ENCODE measurements at places on chromosomes 4 and X.
A peak's percentile ranks its signal among the peaks of the same experiment; 100 is the strongest.

GRCh38 chrX:5155301-5155700 lies 1073.4 kb downstream of the NLGN4X start:
- DNase-seq: no peak

GRCh38 chr4:185839194-185839712 lies 27.3 kb upstream of the SORBS2 start:
- no peak for DNase-seq

DNA sequence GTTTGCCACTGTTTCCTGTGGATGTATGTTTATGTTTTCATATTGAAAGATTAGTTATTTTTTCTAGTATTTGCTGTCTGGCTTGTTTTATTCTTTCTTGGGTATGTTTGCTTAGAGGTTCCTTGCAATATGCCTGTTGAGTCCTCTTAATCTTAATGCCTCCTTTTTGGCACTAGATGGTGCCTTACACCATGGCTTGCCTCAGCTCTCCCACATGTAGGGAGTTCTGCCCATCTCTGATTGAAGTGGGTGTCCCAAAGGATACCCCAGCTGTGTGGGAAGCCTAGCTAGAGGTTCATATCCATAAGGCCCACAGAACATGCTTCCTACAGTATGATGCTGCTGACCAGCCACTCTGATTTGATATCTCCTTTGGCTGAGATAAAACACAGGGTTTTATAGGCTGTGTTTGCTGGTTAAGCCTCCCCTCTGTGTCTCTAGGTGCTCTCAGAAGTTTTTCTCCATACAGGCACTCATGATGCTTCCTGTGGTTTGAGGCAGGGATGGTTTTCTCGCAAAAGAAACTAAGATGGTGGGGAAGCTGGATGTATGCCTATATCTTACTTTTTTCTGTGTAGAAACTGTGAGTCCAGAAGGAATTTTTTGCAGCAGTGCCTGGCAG lies 162.4 kb downstream of the ASB9 start:
- no peak for DNase-seq

GRCh38 chr4:171636606-171637005 lies 176.6 kb upstream of the GALNTL6 start:
- DNase-seq: no peak

DNA sequence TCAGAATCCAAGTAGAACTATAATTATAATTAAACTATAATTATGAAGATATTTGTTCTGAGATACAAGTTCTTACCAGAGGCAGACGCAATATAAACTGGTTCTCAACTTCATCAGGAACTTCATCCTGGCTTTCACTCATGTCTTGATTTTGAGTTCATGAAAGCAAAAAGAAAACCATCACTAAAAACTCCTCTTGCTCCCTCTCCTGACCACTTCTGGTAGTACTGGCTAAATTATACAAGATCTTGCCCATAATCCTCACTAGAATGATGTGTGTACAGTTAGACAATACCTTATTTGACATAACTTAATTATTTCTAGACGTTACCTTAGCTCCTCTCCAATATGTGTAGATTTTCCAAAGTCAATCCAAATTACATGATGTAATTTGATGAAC lies 3.7 kb downstream of the TAF7L start:
- DNase-seq: peak; percentile 31

GRCh38 chrX:107775000-107775733 lies 420 bp downstream of the TSC22D3 start:
- DNase-seq: no peak

DNA sequence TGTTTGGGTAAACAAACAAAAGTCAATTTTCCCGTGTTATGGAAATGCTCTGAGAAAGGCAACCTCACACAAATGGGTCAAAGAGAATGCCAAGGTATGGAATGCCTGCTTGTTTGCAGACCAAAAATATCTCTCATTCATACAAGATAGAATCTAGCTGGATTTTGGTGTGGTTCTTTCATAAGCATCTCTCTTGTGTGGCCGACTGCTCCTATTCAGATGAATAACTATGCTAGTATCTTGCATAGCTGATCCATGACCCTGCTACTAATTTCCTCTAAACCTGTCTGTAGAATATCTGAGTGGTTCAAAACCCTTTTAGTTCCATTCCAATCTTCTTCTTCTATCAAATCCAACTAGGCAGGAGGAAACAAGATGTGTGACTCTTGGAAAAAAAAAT lies 28.2 kb upstream of the SORBS2 start:
- no peak for DNase-seq

DNA sequence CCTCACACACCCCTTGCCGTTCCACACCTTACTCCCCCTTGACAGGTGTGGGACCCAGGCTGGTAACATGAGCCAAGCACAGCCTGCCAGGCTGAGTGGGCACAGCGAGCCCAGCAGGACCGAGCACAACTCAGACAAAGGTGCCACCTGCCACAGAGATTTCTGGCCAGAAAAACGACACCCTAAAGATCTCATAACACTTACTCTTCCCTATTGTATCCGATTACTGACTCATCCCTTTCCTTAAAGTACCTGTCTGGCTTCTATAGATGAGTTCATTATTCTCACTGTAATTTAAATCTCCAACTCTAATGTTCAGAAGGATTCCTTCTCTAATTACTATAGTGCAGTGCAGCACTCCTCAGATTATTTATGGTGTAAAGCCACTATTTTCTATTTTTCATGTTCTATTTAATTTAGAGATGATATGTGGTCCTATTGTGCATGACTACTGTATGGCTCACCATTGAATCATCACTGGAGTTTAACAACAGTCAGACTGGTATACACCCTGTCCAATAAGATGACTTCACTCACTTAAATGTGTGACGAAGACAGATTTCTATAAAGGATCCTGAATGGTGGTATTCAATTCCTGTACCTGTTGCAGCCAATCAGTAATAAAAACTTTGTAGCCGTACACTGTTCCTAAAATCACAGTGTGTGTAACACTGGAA lies 7.6 kb upstream of the SYTL5 start:
- no peak for DNase-seq

DNA sequence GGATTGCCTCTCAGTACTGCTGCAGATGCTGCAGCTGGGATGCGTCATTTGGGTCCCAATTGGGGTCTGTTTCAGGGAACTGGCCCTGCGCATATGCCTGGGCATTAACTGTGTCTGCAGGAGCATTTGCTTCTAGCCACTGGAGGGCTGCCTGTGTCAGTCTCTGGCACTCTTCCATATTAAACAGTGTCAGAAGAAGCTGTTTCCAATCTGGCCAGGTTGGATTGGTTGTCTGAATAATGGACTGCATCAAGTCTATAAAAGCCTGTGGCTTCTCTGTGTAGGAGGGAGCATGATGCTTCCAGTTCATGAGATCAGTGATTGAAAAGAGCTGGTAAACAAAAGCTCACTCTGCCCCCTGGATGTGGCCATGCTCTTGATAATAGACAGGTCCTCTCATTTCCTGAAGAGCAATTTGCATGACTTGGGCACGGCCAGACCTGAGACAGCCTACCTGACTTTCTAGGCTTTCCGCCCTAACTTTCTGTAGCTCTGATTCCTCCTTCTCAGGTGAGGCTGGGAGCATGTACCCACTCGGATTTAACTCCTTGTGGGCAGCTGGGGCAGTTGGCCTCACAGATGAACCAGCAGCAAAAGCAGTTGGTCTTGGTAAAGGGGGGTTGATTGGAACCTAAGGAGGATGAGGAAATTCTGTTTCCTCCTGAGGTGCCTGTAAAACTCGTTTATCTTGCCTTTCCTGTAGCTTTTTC lies 29.2 kb downstream of the SULT1E1 start:
- DNase-seq: no peak

GRCh38 chr4:188221090-188221489 lies 81.8 kb downstream of the TRIML1 start:
- DNase-seq: no peak

- DNase-seq: no peak
These were observed 392.5 kb upstream of the TRAM1L1 start for GRCh38 chr4:117477925-117478324.

GRCh38 chr4:80187677-80188076 lies 9.6 kb upstream of the PRDM8 start:
- no peak for DNase-seq

DNA sequence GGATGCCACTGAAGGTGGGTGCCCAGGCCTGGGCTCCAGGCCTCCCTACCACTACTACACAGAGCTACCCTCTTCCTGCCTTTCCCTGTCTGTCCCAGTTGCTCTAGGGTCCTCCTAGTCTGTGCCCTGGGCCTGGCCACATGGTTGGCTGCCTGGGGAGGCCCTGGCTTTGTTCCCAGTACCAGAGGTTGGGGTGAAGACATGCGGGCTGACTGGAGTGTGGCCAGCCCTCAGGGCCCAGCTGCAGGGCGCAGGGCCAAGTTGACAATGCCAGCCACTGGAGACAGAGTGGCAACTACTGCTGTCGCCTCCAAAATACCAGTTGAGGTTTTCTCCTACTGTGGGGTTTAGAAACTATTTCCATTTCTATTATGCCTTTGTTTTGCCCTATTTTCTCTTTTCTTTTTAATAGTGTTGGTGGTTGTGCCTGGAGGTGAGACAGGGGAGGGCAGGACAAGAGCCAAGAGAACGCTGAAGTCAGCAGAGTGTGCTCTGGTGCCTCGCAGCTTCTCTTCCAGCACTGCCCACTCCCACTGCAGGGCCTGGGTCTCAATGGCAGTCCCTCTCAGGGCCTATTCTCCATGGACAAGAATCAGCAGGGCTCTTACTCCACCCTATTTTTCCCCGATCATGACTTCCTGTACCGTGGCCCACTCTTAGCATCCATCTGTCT lies 32.2 kb upstream of the XPNPEP2 start:
- peak; percentile 24 for DNase-seq

DNA sequence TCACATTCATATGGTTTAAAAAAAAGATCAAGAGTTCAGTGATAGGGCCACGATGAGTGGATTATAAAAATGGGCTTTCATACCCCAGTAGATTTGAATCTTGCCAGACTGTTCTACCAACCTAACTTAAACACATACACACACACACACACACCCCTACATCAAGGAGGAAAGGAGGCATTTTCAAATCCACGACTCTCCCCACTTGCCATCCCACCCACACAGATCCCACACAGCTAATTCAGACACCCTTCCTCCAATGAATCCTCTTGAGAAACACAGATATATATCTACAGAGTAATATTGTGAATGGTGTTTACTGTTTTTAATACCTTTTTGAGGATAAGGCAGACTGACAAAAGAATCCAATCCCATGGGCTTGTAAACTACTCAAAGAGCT lies 16.8 kb downstream of the SUPT20HL1 start:
- DNase-seq: no peak

DNA sequence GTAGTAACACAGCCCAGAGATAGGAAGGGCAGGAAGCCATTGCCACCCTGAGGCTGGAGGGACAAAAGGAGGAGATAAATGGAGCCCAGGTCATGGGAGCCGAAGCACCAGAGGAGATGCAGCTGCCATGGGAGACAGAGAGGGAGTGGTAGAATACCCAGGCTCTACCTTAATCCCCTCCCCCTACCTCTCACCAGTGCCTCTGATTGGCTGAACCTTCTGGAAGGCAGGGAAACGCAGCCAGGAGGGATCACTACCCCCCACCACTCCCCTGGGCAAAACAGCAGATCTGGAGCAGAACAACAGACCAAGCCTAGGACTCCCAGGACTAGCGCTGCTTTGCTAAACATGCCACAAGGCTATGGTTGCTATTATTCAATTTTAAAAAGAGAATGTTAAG lies 114.2 kb downstream of the ZNF827 start:
- no peak for DNase-seq

Measured in NCI-H1694 (cell line).